ENCODE measurements at places on chromosomes 6 and 20.

- no peak for DNase-seq
These were observed 88.4 kb downstream of the ID4 start for GRCh38 chr6:19925533-19925932.

DNA sequence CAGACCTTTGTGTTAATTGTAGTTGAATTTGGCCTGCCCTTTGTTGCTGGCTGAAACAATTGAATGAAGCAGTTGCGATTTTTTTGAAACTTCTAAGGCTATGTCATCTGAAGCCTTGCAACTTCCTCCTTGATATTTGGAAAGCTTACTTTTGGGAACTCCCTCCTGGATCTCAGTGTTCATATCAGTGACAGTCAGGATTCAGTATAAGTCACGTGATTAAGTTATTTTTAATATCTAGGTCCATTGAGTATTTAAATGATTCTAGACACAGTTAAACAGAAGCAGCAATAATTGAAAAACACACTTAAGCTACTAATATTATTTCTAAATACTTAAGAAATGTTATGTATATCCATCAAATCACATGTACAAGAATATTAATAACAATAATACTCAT is 951.3 kb downstream of the GRIK2 start:
- no peak for DNase-seq

DNA sequence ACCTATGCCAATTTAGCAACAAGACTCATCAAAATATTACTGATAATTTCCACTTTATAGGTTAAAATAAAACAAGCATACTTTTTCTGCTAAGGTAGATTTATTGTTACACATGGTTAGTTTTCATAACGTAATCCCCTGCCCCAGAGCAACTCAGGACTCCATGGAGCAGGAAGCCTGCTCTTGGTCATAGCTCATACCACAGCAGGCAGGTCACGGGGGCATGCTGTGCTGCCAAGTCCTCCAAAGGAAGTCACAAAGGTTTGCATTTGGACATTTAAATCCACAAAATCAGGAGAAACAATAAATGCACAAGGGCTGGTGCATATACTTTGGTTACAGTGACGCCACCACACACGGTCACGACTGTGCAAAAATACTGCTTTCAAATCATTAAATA is 12.5 kb downstream of the GZF1 start:
- DNase-seq, result no peak

DNA sequence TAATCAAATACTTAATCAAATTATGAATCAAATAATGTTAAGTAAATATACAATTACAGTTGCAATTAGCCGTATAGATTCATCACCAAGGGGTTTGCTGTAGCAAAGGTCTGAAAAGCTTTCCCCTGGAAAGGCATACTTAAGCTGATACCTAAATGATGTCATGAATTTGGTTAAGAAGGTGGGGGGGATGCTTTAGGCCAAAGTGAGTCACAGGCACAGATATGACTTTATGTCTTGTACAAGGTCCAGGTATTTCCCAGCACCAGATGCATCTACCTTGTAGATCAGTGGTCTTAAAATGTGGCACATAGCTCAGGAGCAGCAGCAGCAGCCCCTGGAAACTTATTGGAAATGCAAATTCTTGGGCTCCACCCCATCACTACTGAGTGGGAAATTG is 557.3 kb upstream of the CDH4 start:
- no peak for DNase-seq

- no peak for DNase-seq
These were observed 8.9 kb upstream of the MYL9 start for GRCh38 chr20:36532388-36532787.

- DNase-seq, result no peak
These were observed 946.8 kb downstream of the GRIK2 start for GRCh38 chr6:102340311-102340710.

- DNase-seq, result no peak
These were observed 99.2 kb downstream of the SLC22A3 start for GRCh38 chr6:160447350-160447749.

- no peak for DNase-seq
These were observed 11.3 kb upstream of the FOXC1 start for GRCh38 chr6:1598433-1598832.

DNA sequence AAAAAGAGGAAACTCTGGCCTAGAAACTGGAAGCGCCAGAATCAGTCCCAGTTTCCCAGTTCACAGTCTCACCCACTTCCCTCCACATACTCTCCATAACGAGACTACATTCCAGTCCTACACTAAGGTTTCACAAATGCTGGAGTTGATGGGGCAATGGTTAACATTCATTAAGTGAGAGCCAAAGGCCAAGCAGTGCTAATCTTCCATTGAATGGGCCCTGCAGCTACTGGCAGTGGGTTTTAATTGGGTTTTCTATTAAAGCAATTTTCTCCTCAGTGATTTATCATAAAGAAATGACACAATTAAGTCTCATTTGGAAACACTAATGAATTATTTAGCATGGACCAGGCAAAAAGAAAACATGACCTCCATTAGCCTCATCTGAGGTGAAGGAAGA is 20.8 kb upstream of the NRSN1 start:
- DNase-seq, result no peak

GRCh38 chr6:132893772-132894490 is 79.6 kb downstream of the RPS12 start:
- no peak for DNase-seq

DNA sequence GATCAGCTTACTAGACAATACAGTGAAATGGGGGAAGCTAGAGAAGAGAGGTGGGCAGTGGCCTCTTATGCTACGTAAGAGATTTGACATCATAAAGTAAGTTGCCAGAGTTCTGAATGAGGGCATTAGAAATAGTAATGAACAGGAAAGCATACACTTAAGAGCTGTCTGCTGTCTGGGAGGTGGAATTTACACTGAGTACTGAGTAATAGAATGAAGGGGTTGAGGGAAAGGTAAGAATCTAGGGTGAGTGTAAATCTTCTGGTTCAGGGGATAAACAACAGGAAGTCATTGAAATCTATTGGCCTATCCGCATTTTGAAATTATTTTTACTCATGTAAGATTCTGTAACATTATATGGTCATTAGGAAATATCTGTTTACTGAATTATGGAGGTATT is 35.8 kb downstream of the HLA-DMB start:
- no peak for DNase-seq

DNA sequence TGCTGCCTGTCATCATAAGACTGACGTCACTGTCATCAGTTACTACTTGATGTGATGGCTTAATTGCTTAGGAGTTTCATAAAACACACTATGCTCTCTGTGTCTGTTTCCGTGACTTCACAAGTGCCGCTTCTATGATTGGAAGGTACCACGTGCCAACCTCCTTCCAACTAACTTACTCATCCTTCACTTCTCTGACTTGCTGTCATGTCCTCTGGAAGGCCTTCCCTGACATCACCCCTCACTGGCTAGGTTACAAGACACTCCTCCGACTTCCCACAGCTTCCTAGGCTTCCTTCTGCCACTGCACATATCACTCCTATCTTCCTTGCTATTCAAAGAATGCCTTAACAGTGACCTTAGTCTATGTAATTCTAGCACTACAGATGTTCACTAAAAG is 20.4 kb downstream of the SERINC3 start:
- no peak for DNase-seq

DNA sequence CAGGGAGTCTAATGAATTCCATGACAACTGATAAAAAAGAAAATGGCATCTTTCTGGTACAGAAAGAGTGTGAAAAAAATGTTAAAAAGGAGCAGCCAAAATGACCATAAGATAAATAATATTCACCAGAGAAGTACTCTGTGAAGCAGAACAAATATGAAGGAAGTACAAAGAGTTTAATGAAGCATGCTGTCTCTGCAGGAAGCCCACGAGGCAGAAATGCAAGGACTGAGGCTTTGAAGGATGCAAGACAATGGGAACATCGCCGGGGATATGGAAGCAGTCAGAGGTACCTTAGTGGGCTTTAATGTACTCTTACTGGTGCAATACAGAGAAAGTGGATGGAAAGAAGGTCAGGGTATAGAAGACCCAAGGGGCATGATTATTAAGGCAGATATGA is 50.7 kb downstream of the NOX3 start:
- no peak for DNase-seq

GRCh38 chr6:163148451-163149278 is 265.9 kb upstream of the QKI start:
- no peak for DNase-seq

DNA sequence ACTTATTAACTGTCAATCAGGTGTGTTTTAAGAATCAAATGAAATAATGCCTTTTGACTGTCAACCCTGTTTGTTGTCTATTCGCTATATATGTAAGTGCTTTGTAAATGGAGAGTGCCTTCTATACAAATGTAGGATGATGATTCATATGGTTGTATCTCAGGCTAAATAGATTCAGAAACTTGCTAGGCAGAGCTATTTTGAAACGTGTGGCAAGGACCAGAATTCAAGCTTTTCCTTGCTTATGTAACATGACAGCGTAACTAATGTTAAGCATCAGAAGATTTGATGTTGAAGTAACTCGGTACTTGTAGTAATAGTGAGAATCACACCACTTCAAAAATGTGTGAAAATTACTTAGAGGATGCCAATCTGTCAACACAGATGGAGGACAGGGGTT is 3.4 kb downstream of the OGFRL1 start:
- DNase-seq, result no peak

Measured in T-helper 22 cell (primary cell).